WTC11 (cell line): ENCODE measurements at places on chromosomes 6 and 20. TPM values are rescaled to one million over a fixed set of nuclear protein-coding genes. Genes with fewer than 3 reads are reported as not detected.

GRCh38 chr20:50673466-50674137, 17.7 kb downstream of the RIPOR3 start:
- DNase-seq, result no peak

PROKR2 gene
- total RNA-seq, result 1.5 to 2.6 TPM (median 2.0 TPM) in 3 replicates

DNA sequence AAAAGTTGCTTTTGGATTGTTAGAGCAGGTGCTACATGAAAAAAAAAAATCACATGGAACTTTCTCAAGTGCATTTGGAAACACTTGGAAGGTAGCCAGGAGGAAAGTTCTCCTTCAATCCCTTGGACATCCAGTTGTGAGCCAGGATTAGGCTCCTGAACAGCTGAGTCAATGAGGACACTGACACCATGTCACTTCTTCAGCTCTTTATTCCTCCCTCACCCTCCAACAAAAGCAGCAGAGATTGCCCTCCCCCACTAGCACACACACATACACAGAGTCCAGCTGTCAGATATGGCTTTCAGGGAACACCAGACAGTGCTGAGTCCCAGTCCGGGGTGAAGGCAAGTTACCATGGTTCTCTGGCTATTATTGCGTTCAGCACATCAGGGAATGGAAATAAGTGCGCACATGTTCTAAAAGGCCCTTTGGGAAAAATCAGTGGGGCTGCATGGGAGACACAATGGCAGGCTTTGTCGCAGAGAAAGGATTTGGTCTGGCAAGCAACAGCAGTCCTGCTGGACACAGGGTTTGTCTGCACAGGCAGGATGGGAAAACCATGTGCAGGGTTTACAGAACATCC, 124.7 kb upstream of the MARCKS start:
- DNase-seq, result no peak

GRCh38 chr6:160128879-160129516, 7.4 kb downstream of the SLC22A1 start:
- DNase-seq, result no peak

- no peak for DNase-seq
Measured at GRCh38 chr6:123941855-123942254, 138.2 kb downstream of the NKAIN2 start.

NINL gene
- total RNA-seq, result 34.4 to 36.3 TPM (median 36.0 TPM) in 3 replicates

DNA sequence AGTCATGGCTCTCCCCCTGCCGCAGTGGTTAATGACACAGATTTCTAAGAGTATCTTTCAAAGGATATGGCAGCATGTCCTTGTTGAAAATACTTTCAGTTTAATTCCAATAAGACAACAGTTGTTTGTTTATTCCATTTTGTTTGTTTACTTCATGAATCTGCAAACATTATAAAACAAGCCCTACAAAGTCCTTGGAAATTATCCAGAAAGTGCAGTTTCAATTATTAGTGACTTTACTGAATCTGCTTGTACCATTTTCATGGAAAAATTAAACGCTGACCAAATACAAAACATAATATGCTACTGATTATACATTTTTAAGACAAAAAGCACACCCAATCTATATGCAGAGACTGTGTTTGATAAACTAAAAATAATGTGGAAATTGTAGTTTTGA, 3.3 kb downstream of the HEY2 start:
- DNase-seq, result no peak

DNA sequence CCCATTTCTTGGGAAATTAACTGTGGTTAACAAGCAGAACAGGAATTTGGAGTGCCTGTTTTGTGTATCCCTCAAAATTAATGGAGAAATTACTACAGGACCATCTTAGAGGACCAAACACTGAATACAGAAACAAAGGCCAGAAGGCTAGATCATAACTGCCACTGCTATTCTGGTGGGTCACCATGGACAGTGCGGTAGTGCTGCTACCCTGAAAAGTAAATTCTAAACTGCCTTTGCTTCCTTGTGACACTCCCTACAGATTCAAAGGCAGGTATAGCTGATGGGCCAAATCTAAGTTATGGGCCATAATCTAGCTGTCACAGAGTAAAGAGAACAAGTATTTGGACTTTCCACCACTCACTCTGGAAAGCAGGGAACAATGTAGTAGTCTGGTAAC, 575.8 kb upstream of the ADGRB3 start:
- DNase-seq, result no peak

TMEM74B gene
- 7.3 to 10.9 TPM (median 8.4 TPM) in 3 replicates for total RNA-seq

DNA sequence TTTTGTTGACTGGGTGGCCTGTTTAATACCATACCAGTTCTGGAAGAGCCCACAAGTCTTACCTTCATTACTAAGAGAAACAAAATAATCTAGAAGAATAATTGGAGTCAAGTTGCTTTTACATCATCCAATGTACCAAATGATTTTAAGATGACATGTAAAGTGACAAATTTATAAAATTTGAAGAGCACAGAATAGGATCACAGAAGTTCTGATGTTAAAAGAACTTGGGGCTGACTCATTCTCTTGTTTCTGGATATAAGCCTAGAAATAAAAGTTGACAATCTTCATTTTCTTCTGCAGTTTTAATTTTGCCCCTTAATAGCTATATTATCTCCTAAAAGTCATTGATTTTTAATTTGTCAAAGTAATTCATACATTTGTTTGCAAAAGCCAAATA, 317.5 kb upstream of the MARCKS start:
- no peak for DNase-seq

GRCh38 chr6:31736021-31736767, at the start of gene CLIC1:
Gene CLIC1 (minus strand): TSS chr6:31736530. CDS start chr6:31736300, 230 bp downstream.
- peak; percentile 81 for DNase-seq

DNA sequence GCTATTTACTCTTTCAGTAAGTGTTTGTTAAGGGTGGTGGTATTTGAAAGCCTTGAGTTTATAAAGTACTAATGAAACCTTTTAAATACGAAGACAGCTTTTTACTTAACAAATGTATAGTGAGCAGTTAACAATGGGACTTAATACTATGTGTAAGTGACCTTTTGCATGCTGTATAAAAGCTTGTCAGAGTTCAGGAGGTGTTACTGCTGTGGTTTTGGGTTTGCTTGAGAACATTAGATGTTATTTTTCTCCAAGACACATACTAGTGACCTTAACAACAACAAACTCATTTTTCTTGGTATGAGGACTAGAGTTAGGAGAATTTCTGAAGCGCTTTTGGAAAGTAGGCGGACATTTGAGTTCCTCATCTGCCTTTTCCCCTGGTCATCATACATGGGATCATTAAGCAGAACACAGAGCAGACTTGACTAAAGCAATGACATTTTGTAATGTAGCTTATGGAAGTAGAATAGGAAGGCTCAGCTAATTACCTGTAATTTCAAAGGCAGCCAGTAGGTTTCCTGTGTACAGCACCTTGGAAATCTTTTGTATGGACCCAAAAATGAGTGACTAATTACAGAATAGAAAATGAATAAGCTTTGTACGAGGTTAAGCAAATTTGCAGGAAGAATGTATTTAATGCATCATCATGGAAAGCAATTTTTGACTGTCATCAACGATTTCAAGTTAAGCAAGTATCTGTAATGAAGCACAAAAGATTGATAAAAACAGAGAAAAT, 14.1 kb downstream of the CDYL start:
- DNase-seq, result no peak

CCN6 gene
- not detected in 3 replicates for total RNA-seq

ZBP1 gene
- total RNA-seq, result not detected in 3 replicates

MRAP2 gene
- total RNA-seq, result 4.8 to 5.2 TPM (median 4.9 TPM) in 3 replicates

ZC2HC1B gene
- not detected in 3 replicates for total RNA-seq

DNA sequence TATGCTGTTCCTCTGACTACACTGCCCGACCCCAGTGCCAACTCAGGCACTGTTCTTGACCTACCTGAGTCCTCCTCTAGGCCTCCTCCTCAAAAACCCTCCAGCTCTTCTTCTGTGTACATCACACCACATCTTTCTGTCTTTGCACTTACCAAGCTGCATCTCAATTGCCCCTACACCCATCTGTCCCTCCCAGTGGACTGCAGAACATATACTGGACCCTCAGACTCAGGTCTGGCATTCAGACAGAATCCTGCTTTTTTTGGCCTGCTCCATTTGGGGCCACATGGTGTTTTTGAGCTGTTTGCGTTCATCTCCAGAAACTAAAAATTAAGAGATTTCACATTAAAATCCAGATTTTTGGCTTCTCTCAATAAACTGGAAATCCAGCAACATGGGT, 23.2 kb upstream of the YWHAB start:
- DNase-seq, result no peak

MACROD2 gene
- total RNA-seq, result 3.0 to 4.1 TPM (median 3.5 TPM) in 3 replicates

- no peak for DNase-seq
Measured at GRCh38 chr6:35573495-35574110, 60.9 kb upstream of the TULP1 start.

DNA sequence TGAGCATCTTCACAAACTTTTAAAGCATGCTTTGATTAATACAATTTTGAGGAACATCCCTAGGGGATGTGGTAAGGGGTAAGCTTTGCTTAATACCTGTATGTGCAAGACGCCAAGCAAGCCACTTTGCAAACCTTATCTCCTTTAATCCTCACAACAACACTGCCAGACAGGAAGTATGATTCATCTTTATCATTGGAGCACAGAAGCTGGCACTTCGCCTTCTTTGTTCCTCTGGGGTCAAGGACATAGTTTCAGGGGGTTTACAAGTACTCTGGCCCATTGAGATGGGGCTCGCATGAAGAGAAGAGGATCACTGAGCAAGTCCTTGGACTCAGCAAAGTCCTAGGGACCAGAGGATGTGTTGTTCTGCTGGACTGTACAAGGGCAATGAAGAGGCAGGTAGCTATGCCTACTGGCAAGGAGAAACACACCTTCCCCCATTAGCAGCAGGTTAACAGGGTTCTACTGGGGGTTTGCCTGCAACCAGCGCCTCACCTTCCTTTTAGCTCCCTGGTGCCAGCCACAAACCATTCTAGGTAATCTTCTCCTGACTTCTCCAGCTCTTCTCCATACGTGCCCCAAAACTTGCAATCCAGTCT, 8.8 kb downstream of the TMEM244 start:
- DNase-seq, result no peak

- DNase-seq, result no peak
Measured at GRCh38 chr6:21138336-21139069, 455.0 kb upstream of the SOX4 start.

- DNase-seq, result no peak
Measured at GRCh38 chr6:159125014-159125609, 44.1 kb upstream of the FNDC1 start.

DNA sequence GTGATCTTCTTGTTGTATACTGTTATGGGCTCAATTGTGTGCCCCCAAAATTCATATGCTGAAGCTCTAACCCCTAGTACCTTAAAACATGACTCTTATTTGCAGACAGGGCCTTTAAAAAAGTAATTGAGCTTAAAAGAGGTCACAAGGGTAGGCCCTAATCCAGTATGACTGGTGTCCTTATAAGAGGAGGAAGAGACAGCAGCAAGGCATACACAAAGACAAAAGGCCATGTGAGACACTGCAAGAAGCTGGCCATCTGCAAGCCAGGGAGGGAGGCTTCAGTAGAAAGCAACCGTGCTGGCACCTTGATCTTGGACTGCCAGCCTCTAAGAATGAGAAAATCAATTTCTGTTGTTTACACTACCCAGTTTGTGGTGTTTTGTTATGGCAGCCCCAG, 8.4 kb downstream of the CAGE1 start:
- no peak for DNase-seq

DNA sequence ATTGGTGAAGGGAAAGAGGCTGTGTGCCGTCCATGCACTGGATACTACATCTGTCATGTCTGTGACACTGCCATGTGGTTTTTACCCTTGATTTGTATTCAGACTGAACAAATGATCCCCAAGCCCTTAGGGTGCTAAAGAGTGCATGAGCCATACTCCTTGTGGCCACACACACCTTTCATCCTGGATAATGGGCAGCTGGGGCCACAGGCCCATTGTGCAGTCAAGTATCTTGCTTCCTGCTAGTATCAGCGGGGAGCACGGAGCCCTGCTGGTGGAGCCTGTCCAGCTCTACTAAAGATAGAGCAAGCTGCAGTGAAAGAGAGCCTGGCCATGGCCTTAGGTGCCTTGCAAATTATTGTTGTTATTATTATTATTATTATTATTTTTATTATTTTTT, 75.1 kb downstream of the SLX4IP start:
- DNase-seq, result no peak

GRIK2 gene
- total RNA-seq, result 2.7 to 6.0 TPM (median 5.2 TPM) in 3 replicates

DNA sequence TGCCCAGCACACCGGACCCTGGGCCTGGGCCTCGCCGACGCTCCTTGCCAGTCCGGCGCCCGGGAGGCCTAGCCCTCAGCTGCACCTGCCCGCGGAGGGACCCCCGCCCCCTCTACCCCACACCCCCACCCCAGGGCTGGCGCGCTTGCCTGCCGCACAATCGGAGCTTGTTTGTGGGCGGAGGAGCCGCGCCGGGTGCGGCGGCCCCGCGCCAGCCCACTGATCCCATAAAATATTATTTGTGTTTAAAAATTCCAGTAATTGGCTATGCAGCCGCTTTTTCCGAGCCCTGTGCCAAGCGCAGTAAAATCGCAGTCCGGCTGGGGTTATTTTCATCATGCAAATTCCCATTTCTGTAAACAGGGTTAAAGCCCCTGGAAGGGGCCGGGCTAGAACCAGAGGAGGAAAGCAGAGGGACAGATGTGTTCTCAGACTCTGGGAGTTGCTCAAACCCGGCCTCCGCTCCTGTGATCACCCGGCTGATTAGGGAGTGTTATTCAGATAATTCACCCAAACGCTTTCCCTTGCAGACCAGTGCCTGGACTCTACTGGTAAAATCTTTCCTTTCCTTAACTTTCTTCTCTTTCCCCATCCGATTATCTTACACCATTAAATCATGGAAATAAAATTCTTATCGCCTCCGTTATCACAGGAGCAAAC, 93.1 kb downstream of the NCR2 start:
- DNase-seq, result no peak

DNA sequence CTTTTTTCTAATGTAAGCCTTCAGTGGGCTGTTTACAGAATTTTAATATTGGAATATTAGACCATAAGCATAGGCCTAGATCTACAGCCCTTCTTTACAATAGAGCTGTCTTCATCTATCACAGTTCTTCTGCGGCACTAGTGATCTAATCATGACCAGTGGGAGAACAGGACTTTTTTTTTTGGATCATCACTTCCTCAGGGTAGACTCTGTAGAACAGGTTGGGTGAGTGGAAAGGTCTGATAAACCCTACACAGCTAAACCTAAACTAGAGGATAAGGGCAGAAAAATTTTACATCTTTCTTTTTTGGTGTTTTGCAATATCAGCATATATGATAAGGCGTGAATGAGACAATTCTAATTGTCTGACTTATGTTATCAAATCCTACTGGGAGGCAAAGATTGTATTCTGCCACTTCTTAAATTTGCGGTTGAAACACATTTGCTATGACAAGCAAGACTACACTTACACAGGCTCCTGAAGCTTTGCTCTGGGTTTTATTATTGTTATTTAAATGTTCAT, 52.2 kb downstream of the GOPC start:
- no peak for DNase-seq
